AG04450 (cell line): ENCODE measurements at places on chromosomes 3 and 15. TPM values are rescaled to one million over a fixed set of nuclear protein-coding genes. Genes with fewer than 3 reads are reported as not detected.

- no peak for DNase-seq
Measured at GRCh38 chr15:69675731-69676130, 223.1 kb downstream of the RPLP1 start.

GRCh38 chr15:55344206-55344605, 25.2 kb downstream of the PIGB start:
- no peak for DNase-seq

GOLGA8G gene
- polyA plus RNA-seq, result not detected in 2 replicates

DNA sequence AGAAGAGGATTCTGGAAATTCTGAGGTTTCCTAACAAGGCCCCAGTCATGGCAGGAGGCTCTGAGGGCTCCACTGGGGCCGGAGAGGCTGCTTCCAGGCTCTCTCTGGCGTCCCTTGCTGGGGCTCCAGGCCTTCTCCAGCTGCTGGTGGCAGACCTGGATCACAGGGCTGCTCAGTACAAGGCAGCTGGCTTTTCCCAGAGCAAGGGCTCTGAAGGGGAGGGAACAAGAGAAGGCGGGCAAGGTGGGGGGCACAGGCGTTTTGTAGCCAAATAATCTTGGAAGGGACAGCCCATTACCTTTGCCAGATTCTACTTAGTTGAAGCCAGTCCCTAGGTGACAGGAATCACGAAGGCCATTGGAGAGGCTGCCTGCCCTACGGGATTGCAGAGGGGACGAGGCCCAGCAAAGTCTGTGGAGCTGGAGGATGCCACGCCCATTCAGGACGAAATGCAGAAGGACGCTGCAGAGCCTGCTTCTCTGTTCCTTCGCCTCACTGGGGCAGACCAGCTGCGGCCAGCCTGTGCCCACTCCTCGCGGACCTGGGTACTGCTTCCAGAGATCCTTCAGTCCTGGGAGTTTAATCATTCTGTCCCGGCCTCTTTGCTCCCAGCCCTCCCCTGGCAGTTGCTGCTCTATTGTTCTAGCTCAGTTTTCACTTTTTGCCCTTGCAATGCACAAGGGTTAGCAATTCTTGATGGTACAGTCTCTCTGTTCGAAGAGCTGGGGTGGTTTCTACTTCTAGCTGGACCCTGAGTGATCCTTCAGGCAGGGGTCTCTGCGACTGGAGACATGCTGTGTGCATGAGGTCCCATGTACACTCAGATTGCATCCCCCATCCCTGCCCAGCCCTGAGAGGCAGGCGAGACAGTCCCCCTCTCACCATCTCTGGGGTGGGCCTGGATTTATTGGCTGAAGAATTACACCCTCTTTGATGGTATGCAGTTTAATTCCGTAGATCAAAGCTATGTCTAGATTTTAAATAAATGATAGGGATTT, 149.3 kb upstream of the MEF2A start:
- DNase-seq, result no peak

GRCh38 chr3:153910387-153910786, 210.8 kb upstream of the ARHGEF26 start:
- DNase-seq, result no peak

GRCh38 chr15:101054991-101055390, 135.8 kb downstream of the LRRK1 start:
- no peak for DNase-seq

DNA sequence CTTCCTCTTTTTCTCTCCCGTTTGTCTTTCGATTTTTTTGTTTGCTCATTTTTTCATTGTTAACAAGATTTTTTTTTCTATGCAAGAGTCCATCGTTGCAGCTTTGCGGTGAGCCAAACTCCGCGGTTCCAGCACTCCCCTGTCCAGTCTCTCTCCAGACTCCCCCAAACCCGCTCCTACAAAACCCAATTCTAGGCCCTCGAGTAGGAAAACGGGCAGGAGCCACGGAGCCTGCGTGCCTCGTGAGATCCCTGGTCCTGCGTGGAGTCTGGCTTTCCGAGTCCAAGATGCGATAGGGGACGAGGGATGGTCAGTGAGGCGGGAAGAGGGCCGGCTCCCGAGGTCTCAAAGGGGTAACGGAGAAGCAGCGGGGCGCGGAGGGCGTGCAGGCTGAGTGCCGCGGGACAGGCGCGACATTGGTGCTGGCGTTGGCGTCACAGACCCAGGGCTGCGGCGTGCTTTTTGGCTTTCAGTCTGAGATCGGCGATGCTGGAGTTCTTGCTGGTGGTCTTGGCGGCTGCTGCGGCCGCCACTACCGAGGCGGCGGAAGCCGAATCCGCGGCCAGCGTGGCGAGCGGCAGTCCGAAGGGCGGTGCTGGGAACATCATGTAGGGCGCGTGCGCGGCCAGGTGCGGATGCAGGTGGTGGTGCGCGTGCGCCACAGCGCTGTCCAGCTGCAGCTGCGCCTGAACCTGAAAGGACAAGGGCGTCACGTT, 8.5 kb downstream of the SHOX2 start:
- DNase-seq, result no peak

GRCh38 chr15:58805095-58805494, 34.0 kb downstream of the MINDY2 start:
- DNase-seq, result no peak

AGBL1 gene
- polyA plus RNA-seq, result not detected in 2 replicates

UPK1B gene
- polyA plus RNA-seq, result 0.32 and 0.43 TPM in 2 replicates
